ENCODE measurements at places on chromosomes 4 and X. TPM values are rescaled to one million over a fixed set of nuclear protein-coding genes. Genes with fewer than 3 reads are reported as not detected.

Gene ADH4
- not detected for total RNA-seq

Gene SSX4B
- not detected for total RNA-seq

Gene UGT2A2
- total RNA-seq, result not detected

Gene SEPSECS
- 1.7 TPM for total RNA-seq

Gene CORIN
- total RNA-seq, result not detected

Gene GAB3
- 0.85 TPM for total RNA-seq

Gene GDPD2
- total RNA-seq, result not detected

Gene MFAP3L
- total RNA-seq, result 5.3 TPM

Gene PSMD10
- total RNA-seq, result 69.2 TPM

Gene LRRC66
- 0.12 TPM for total RNA-seq

Gene RBMXL3
- total RNA-seq, result not detected

Gene CFAP99
- 0.06 TPM for total RNA-seq

Gene CSN1S1
- not detected for total RNA-seq

Gene MAGEA2B
- not detected for total RNA-seq

Gene SLC4A4
- total RNA-seq, result 1.2 TPM

Gene SCARB2
- 49.4 TPM for total RNA-seq

Gene CLNK
- total RNA-seq, result not detected

Gene USP17L30
- total RNA-seq, result not detected

Gene CENPE
- total RNA-seq, result 8.7 TPM

Gene SYP
- total RNA-seq, result 2.8 TPM

Gene FAT1
- total RNA-seq, result 153 TPM

Gene SULT1B1
- not detected for total RNA-seq

Gene CLTRN
- 1.1 TPM for total RNA-seq

Gene CTAG2
- not detected for total RNA-seq

Gene P2RY8
- not detected for total RNA-seq

Gene HPGDS
- not detected for total RNA-seq

Gene NUDT9
- total RNA-seq, result 26.0 TPM

Gene GLRB
- 0.73 TPM for total RNA-seq

Gene MXRA5
- not detected for total RNA-seq
